ENCODE measurements at places on chromosomes 11 and 22.

GRCh38 chr11:67370351-67371076, 2.9 kb downstream of the CLCF1 start:
- DNase-seq: no peak

GRCh38 chr11:78149646-78150045, 10.2 kb upstream of the ALG8 start:
- no peak for DNase-seq

DNA sequence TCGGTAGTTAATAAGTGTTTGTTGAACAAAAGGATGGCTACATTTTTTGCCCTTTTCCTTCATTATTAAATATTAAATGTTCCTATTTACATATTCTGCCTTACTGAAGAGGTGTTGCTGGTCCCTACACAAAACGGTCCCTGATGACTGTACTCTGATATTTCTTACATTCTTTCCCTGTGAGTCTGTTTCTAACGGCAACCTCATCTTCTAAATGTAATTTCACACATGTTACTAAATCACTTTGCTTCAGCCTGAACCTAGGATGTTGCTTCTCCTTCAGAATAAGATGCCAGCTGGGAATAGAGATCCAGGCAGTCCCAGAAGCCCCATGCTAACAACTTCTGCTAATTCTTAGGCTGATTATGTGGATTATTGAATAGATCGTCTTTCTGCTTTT, 50.3 kb downstream of the SPON1 start:
- DNase-seq: no peak

- DNase-seq: no peak
Measured at GRCh38 chr22:38141217-38141973, 30.9 kb upstream of the BAIAP2L2 start.

- DNase-seq: no peak
Measured at GRCh38 chr11:11345099-11345498, 8.0 kb downstream of the CSNK2A3 start.

GRCh38 chr11:12132790-12133145, 22.4 kb downstream of the MICAL2 start:
- DNase-seq: no peak

DNA sequence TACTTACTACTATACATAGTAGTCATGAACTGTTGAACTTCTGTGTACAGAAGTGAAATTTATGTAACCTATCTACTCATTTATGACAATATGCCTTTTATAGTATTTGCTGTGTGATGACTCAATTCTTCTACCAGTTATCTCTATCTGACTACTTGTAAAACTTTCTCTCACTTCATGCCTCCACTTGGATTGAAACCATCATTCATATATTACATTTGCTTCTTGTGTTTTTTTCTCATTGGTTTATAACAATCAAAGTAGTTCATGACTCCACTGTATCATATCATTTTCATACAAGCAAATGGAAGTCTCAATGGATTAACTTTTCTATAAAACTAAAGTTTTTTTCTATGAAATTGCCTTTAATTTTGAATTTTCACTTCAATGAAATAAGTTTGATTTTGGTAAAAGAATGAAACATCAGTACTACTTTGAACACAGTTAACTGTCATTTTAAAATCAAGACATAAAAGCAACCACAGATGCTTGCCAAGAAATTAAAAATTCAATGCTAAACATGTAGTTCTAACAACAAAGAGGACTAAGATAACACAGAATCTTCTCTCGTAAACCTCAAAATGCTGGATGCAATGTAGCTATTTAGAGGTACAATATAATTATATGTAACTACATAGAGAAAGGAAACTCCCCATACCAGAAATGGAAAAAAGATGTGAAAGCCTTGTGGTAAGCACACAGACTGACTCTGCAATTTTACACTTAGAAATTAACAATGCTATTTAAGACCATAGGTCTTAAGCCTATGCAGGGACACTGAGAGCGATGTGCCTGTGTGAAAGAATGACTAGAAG, 27.6 kb upstream of the EXPH5 start:
- DNase-seq: peak; percentile 64

- DNase-seq: no peak
Measured at GRCh38 chr22:41481131-41481830, 12.4 kb downstream of the ACO2 start.

GRCh38 chr11:102637731-102638130, 12.6 kb upstream of the MMP20 start:
- no peak for DNase-seq

DNA sequence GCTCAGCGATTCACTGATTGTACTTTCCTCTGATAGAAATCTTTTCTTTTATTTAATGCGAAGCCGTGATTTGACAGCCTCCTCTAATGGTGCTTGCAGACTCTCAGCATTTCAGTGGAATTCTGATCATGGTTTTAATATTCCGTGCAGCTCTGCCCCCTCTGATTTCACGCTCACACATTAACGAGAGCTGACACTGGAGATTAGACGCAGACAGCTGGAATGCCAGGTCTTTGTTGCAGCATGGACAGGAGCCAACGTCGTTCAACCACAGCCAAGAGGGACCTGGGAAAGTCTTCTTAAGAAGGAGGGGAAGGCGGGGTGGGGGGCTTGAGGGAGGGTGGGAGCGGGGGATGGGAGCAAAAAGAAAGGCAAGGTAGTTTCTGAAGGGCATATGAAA, 186.4 kb downstream of the BLID start:
- no peak for DNase-seq

- no peak for DNase-seq
Measured at GRCh38 chr11:120240866-120241265, 926 bp downstream of the POU2F3 start.
